Right atrium auricular region (tissue), 2 donors: ENCODE measurements at places on chromosomes 12 and 14. TPM values are rescaled to one million over a fixed set of nuclear protein-coding genes. Genes with fewer than 3 reads are reported as not detected.

ACSS3 gene
- 20.3 TPM for total RNA-seq

SLC4A8 gene
- total RNA-seq = 0.28 TPM

TMEM229B gene
- 1.3 TPM for total RNA-seq

ABCD4 gene
- 17.0 TPM for total RNA-seq

PLBD2 gene
- total RNA-seq = 43.0 TPM

HSPB8 gene
- 469 TPM for total RNA-seq

KLRD1 gene
- total RNA-seq = 0.94 TPM

KRT6C gene
- total RNA-seq = not detected

DNA sequence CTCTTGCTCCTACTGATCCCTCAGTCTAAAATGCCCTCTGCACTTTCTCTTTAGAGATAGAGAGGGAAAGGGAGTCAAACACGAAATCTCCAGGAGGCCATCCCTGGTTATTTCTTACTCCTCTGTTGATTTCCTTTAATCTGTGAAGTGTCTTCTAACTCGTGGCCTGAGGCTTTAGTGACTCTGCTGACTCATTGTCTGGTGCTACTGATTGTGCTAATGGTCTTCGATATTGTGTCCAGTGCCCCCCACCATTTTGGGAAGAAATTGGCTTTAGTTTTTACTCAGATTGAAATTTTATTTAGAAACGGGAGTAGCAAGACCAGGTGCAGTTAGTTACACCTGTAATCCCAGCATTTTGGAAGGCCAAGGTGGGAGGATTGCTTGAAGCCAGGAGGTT lies 839 bp downstream of the CLEC9A start:
- no peak for DNase-seq

GRCh38 chr12:49039421-49040363 lies 20.9 kb downstream of the KMT2D start:
- no peak for DNase-seq

DNA sequence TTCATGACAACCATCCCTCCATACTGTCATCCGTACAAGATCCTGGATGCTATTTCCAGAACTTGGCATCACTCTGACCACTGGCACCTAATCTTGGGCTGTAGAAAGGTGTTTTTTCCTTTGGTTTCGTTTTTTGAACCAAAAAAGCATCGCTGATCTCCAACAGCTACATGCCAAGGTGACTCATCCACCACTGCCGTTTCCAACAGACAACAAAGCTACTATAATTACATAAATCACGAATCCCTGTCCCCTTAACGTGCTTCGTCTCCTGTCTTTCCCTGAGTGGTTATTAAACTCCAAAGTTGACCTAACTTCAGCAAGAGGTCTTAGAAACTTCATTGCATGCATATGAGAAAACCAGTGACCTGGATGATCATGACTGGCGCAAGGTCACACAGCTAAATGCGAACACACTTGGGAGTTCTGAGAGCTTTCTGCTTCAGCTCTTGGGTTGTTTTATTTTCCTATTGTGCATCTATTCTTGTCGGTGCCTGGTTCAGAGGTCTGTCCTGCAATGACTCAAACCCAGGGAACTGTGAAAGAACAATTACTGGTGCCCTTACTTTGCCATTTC lies 99.9 kb downstream of the PPM1H start:
- DNase-seq = no peak

DNA sequence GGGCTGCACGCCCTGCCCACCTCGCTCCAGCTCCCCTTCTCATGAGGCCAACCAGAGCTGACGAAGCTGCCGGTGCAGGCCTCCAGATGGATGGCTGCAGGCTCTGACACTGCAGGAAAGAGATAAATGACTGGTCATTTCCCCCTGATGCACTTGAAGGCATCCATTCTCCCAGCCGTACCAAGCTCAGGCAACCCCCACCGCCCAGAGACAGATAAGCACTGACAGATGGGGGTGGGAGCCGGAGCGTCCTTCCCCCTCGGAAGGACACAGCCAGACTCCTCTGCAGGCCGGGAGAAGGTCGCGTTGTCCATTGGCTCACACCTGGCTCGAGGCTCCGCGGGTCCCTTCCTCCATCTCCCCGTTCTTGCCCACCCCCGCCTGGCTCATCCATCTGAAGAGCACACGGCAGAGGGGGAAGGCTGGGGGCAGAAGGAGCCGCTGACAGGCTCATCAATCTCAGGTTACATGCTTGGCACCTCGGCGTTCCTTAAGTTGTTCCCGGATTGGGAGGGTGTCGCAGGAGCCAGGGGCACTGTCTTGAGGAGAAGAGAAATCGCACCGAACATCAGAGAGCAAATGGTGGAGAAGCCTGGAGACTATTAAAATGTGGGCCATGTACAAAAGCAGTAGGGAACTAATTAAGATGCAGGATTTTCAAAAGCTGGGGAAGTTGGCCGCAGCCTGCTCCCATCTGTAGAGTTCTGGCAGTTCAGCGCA lies 151.6 kb downstream of the DPF3 start:
- DNase-seq = peak; percentile 47

DNA sequence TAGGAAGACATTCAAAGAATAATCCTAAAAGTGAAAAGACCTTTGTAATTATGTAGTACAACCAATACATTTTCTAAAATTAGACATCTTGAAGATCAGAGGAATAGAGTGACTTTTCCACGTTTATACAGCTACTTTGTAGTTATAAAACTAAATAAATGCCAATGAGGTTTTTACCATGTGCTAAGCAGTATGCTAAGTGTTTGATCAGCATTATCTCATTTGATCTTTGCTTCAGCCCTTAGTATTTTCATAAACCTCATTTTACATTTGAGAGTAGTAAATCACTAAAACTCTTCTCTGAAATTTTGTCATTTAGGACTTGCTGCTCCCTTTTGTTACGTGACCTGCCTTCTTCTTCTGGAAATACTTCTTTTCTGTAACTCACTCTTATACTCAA lies 13.6 kb downstream of the MBIP start:
- no peak for DNase-seq

GRCh38 chr12:79001404-79001803 lies 136.8 kb downstream of the SYT1 start:
- DNase-seq = no peak

- DNase-seq = no peak
Observed at GRCh38 chr14:103679351-103679750, 35.9 kb downstream of the XRCC3 start.

- DNase-seq = no peak
Observed at GRCh38 chr14:93267149-93267711, 60.2 kb downstream of the UBR7 start.

DNA sequence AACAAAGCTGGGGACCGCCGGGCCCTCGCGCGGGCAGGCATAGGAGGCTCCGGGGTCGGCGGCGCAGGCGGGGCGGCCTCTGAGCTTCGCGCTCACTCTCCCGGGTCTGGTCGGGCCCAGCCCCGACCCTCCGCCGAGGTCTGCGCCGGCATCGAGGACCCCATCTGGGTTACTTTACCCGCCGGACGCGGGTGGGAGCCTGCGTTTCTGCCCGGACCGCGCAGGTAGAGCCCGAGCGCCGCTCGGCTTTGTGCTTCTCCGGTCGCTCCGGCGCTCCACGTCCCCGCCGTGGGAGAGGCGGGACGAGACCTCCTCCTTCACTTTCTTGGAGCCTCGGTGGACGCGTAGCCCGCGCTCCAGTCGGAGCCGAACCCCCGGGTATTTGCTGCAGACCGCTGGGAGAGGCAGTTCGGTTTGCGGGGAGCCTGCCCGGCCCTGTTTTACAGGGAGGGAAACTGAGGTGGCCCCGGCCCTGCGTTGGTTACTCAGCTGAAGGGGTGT lies 63.2 kb downstream of the FBXL14 start:
- no peak for DNase-seq

DNA sequence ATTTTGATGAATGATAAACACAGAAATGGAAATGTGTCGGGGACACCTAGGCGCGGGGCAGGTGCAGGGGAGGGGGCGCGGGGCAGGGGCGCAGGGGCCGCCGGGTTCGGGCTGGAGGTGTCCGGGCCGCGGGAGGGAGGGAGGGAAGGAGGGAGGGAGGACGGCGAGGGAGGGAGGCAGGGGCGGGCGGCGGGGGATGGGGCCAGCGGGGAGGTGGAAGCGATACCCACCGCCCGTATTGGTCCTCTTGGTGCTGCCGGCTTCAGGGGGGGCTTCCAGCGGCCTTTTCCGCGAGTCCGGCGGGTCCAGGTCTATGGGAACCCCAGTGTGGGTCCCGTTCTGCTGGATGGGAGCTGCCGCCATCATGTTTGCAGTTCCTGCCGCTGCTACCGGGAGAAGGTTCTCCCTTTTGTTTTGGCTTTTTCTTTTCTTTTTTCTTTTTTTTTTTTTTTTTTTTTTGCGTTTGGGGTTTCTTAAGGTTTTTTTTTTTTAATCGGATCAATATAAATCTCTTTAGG lies 703 bp downstream of the NOVA1 start:
- no peak for DNase-seq

DNA sequence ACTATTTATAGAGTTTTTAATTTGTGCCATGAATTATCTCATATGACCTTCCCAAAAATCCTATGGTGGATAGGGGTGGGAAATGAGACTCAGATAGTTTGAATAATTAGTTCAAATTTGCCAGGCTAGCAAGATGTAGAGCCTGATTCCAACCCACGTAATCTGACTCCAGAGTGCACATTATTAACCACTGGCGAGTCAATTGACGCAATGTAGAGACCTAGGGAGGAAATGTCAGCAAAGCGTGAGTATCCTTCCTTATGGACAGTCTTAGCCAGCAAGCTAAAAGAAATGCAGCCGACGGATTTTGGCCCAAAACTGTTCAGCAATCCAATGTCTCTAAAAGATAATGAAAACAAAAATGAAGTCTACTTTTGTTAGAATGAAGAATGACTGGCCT lies 193.3 kb upstream of the KRR1 start:
- no peak for DNase-seq

DNA sequence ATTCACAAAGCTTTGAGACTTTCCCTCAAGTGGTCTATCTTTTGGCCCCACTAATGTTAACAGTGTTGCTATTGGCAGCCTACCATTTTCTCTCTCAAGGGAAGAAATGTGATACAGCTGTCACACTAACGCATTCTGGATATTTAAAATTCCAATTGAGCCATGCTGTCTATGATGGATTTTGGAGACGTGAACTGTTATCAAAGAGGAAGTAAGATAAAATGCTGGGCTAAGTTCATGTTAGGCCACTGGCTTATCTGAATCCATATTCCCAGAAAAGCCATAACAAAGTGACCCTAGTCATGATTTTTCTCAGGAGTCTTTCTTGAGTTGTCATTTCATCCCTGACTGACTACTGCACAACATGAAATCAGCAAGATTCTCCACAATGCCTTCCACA lies 200.2 kb downstream of the PHLDA1 start:
- no peak for DNase-seq

GRCh38 chr14:41476526-41476925 lies 130.2 kb upstream of the LRFN5 start:
- DNase-seq = no peak

- no peak for DNase-seq
Observed at GRCh38 chr12:22993609-22994315, 368.8 kb downstream of the ETNK1 start.

DNA sequence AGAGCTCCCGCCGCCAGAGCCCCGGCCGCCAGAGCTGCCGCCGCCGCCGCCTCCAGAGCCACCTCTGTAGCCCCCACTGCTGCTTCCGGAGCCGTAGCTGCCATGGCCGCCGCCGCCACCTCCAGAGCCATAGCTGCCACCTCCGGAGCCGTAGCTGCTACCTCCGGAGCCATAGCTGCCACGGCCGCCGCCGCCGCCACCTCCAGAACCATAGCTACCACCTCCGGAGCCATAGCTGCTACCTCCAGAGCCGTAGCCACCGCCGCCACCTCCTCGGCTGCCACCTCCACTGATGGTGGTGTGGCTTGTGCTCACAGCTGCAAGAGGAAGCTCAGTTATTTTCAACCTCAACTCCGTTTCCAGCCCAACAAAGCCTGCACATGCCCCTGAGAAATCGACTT lies 4.9 kb downstream of the KRT1 start:
- no peak for DNase-seq

DNA sequence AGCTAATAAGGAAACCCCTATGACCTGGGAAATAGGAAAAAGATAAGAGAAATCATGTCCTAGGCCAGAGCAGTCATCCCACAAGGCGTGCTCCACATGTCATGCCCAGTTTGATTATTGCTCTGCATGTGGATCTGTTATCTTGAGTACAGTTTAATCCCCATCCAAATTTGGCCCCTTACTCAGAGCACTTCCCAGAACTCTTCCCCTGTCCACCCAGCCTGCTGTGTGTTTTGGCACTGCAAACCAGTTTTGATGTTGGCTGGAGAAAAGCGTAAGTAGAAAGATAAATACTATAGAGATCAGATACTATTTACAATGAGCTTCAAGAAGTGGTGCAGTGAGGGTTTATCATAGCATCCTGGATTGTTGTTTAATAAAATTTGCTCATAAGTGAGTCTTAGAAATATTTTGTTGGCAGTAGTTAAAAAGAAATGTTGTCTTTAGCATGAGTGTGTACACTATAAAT lies 83.8 kb downstream of the PTPRB start:
- no peak for DNase-seq

- DNase-seq = no peak
Observed at GRCh38 chr14:104870368-104871144, 5.5 kb downstream of the CEP170B start.

DNA sequence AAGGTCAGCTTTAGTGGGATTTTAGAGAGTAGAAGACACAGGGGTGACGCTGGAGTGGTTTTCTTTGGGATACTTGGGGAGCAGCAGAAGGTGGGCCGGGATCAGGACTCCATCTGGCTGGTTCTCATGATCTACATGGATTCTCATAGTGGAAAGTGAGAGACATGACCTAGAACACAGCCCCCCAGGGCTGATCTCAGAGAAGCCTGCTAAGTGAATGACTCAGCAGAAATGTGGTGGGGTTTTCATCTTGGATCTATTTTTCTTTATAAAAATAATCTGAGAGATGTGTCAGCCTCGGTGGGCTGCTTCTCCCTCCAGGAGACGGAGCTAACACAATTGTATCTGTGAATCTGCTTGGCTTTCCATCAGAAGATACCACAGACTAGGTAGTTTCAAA lies 484.4 kb downstream of the TMEM121 start:
- no peak for DNase-seq

DNA sequence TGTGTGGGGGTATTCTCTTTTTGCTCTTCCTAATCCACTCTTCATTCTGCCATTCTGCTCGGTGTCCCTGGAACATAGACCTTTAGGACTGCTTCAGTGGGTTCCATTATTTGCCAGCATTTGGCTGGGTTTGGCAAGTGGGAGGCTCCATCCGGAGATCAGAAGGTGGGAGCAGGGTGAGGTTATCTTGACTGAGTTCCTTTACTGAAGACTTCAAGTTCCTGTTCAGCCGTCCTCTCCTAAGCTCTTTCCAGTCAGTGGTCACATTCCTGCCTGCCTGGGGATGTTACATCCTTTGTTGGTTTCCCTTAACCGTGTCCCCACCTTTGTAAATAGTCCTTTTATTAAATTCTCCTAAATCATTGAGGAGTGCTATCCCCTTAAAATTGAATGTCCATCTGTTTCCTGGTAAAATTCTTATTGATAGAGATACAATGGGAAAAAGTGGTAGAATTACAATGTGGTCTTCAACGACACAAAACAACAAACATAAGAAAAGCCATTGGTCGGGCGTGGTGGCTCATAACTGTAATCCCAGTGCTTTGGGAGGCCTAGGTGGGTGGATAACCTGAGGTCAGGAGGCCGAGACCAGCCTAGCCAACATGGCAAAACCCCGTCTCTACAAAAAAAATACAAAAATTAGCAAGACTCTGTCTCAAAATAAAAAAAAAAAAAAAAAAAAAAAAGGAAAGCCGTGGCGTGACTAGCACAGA lies 5.0 kb upstream of the MIA2 start:
- DNase-seq = no peak

GRCh38 chr14:33282331-33283230 lies 343.9 kb downstream of the NPAS3 start:
- DNase-seq = no peak

GRCh38 chr14:32564596-32564995 lies 235.5 kb downstream of the AKAP6 start:
- no peak for DNase-seq
